Large intestine (tissue), 12 donors: ENCODE measurements at places on chromosomes 5 and 9.

DNA sequence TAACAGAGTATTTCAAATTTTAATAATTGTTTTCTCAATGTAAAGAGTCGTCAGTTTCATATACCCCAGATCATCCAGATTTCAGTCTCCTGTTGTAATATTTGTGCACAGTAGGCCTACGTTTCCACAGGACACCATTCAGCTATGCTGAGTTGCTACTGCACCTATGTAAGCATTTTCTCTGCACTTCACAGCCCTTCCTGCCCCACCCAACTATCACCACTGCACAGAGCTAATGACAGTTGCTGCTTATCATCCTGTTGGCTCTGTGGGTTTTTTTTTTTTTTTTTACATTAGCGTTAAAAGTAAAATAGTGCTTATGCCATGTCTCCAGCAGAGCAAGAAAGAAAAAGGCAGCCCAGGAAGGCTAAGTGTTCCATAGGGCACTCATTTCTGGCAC is 5.9 kb upstream of the PRKACG start:
- DNase-seq, result peak; percentile 60

GRCh38 chr9:113573959-113574352 is 110.4 kb downstream of the RGS3 start:
- DNase-seq, result no peak

- DNase-seq, result no peak
Observed at GRCh38 chr5:62326702-62327101, 20.7 kb downstream of the KIF2A start.

- no peak for DNase-seq
Observed at GRCh38 chr5:12985142-12985541, 959.3 kb downstream of the DNAH5 start.

GRCh38 chr5:3995954-3996619 is 400.5 kb downstream of the IRX1 start:
- DNase-seq, result no peak

DNA sequence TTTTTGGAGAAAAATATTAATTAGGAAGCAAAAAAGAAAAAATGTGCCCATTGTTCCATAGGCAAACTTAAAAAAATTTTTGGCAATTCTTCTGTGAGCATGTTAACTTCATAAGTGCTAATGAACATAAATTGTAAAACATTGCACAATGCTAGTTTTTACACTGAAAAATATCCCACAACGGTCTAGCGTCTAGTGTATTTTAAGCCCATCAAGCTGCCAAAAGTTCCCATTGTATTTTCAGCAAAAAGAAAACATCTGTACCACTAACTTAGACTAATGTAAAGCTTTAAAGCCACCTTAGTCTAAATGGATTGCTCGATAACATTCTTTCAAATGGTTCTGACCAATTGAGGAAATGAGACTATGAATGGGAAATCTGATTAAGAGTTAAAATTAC is 2.8 kb downstream of the NR6A1 start:
- DNase-seq, result no peak

DNA sequence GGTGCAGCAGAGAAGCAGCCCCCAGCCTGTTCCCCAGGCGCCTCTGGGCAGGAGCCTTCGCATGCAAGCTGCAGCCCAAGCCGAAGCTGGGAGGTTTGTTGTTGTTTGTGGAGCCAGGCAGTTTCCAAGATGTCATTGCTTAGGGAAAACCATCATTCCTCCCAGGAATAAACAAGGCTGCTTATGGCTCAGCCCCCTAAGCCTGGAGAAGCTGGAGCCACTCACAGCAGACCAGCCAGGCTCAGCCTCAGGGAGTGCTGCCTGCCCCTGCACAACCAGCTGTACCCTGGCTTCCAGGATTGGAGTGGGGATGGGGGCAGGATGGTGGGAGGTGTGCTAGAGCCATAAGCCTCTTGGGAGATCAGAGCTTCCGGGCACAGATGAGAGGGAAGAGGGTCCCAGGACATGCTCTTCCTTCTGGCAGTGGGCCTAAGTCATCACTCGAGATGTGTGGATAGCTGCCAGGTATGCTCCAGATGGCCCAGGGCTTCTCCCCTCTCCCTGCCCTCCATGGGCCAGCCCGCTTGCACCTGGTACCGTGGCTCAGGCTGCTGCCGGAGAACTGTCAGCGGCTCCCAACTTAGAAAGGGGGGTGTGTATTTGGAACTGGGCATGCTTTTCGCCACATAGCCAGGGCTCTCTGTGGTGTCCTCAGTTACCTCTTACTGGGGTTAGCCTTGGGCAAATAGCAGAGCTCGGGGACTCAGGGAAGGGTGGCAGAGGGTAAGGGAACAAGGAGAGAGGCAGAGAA is 105.2 kb downstream of the RGS3 start:
- peak; percentile 48 for DNase-seq

DNA sequence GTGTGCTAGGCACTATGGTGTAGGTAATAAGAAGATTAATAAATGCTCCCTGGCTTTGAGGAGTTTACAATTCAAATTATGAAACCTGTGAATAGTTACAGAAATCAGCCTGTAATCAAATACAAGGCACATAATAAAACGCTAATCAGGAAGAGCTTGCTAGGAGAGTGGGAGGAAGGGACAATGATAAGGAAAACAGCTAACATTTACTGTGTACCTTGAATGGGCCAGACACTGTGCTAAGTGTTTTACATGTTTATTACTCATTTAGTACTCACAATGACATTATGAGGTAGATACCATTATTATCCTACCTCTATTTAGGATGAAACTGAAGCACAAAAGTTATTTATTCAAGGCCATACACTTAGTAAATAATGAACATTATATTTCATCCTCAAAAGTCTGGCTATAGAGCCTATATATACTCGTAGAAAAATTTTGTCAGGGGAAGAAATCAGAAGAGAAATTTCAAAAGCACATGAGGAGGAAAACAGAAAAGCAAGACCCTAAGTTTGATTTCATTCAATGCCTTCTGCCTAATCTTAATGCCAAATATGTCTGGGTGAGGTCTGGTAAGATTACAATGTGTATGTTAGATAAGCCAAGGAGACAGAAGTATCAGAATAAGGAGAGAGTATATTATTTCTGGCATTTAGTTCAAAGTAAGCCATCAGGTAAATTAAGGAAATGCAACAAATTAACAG is 35.9 kb downstream of the AFF4 start:
- DNase-seq, result peak; percentile 27

DNA sequence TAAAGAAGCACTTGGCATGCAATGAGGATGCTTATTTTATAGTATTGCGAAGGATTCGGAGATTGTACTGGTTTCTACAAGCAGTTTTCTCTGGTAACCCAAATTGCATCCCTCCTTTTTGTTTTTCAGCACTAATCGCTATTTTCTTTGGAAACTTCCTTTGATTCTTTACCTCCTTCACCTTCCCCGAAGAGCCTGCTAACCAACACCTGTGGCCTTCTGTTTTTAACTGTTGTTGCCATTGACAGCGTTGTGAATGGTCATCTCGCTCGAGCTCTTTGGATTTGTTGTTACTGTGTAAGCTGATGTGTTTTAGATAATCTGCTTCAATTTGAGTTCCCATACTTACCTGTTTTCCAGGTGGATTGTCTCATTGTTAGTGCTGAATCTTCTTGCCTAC is 1.1 kb downstream of the CNOT6 start:
- peak; percentile 16 for DNase-seq

GRCh38 chr5:132050136-132050535 is 10.3 kb upstream of the IL3 start:
- no peak for DNase-seq

- no peak for DNase-seq
Observed at GRCh38 chr5:172453986-172454357, 353 bp downstream of the SH3PXD2B start.

DNA sequence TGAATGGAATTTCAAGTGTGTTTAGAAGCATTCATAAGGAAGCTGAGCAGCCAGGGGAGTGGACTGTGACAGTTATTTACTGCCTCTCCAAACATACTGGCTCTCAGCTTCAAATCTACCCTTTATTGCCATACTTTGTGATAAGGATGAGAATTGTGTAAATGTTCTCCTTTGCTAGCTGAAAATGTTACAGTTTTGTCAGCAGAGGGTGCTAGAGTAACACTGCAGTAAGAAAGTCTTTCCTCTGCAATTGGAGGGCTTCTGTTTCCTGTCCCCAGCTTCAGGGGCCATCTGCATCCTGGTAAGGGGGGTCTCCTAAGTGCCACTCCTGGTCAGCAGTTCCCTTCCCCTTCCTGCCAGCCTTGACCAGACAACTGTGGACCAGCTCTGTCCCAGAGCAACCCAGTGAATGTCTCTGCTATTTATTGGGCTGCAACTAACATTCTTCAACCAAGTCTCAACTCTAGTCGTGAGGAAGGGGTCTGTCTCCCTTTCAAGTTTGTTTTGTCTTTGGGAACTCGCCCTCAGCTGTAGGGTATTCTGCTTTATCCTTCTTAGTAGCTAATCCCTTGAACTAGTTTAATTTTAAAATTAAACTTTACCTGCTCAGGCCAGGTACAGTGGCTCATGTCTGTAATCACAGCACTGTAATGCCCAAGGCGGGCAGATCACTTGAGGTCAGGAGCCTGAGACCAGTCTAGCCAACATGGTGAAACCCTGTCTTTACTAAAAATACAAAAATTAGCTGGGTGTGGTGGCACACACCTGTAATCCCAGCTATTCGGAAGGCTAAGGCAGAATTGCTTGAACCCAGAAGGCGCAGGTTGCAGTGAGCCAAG is 45.3 kb downstream of the RAPGEF6 start:
- DNase-seq, result peak; percentile 72

DNA sequence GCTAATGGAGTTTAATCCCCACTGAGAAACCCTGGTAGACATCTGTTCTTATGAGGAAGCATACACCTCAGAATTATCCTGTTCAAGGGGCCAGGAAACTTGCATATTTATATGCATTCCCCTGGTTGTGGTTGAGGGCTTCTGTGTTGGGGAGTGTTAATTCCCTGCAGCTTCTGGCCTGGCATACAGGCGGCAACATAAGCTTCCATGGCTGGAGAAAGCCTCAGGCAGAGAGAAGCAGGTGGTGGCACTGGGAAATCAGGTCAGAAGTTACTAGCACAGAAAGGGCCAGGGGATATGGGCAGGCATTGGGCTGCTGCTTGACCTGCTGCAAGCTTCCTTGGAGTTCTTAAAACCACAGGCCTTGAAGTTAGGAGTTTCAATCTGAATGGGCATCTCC is 166.1 kb upstream of the SEMA6A start:
- no peak for DNase-seq

DNA sequence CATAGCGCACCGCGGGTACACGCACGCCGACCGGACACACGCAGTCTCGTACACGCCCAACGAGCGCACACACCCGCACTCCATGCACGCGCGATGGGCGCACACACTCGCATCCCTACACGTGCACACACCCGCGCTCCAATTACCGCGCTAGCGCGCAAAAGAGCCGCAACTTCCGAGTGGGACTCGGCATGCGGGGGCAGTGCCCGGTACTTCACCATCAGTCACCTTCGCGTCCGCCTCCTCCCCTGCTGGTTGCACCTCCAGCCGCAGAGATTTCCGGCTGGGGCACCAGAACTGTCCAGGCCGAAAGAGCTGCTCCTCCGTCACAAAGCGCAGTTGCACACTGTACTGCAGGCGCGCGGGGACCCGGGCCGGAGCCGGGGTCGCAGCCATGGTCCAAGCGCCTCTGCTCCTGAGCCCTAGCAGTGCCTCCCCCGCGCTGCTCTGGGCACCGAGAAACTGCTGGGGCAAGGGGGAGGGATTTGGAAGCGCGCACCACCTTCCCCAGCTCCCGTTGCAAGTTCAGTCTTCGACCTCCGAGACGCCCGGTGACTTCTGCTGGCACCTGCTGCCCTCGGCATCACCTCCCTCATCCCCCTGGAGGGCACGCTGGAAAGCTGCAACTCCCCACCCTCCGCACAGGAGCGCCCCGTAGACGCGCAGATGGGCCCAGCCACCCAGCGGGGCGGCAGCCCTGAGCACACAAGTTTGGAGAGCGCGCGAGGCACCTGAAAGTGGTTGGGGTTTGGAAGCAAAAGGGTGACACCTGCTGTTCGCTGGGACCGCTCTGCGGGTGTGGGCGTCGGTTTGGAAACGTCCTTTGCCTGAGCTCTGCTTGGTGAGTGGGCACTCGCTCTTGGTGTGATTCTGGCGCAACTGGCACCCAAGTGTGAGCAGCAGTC is 337.4 kb upstream of the PUM3 start:
- peak; percentile 11 for DNase-seq

- DNase-seq, result peak; percentile 38
Observed at GRCh38 chr5:77012601-77013000, 17.6 kb upstream of the AGGF1 start.

GRCh38 chr5:124986667-124987066 is 240.2 kb upstream of the ZNF608 start:
- DNase-seq, result no peak

DNA sequence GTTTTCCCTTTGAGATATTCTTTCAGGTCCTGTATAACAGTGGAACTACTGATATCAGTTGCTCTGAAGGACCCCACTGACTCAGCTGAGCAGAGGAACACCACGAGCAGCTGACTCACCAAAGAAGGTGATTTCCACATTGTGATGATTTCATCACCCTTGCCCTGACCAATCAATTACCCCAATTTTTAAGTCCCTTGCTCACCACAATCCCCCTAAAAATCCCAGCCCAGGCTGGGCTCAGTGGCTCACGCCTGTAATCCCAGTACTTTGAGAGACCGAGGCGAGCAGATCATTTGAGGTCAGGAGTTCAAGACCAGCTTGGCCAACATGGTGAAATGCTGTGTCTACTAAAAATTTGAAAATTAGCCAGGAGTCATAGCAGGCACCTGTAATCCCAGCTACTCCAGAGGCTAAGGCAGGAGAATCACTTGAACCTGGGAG is 125.3 kb upstream of the ABCA1 start:
- peak; percentile 58 for DNase-seq

GRCh38 chr9:89089176-89089575 is 89.4 kb downstream of the SHC3 start:
- DNase-seq, result no peak

DNA sequence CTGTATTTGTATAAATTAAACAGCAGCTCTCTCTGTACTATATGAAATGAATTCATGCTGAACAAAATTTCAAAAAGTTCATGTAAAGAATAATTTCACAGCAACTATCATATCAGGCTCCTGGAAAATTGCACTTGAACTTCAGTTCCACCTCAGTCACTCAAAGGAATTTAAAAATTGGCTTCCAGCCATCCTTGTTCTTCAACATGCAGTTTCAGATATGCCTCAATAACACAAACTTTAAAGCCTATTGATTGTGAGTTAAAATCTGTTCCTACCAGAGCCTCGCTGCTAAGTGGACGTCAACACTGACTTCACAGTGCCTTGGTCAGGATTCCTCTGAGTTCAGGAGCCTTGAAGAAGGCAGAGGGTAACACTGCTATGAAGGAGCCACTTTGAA is 418.7 kb upstream of the WWC1 start:
- no peak for DNase-seq

- no peak for DNase-seq
Observed at GRCh38 chr9:7300484-7300883, 499.1 kb downstream of the DMAC1 start.
